A673 (cell line): ENCODE measurements at places on chromosomes 1 and 21. TPM values are rescaled to one million over a fixed set of nuclear protein-coding genes. Genes with fewer than 3 reads are reported as not detected.

GRCh38 chr1:116324411-116324810 lies 48.6 kb upstream of the ATP1A1 start:
- DNase-seq, result no peak

DIRAS3 gene
- total RNA-seq, result 0.94 and 1.1 TPM in 2 replicates

DNA sequence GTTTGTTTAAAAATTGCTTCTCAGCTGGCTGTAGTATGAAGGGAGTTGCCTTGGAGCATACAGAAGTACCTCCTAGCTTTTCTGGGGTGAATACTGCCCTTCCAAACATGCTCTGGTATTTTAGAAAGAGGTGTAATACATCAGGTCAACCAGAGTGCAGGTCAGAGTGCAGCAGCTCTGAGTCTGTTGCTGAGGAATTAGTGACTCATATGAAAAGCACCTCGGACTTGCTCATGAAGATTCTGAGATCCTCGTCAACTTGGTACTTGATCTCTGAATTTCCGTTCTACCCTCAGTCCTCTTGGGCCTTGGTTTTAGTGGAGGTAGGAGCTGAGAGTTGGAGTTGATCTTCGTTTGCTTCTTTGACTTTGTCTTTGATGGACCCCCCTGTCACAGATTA lies 67.3 kb downstream of the NOS1AP start:
- DNase-seq, result no peak

DNA sequence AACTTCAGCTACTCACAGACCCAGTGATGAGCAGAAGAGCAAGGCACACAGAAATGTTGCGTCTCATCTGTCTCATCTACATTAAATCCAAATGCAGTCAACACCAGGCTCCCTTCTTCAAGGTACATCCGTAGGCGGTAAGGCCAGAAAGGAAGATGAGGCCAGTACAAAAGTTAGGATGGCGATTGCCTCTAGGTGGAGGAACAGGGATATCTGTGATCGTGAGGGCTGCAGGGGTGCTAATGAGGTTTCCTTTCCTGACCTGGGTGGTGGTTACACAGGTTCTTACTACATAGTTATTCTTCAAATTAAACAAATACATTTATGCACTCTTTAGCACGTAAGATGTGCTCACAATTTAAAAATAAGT lies 1.4 kb upstream of the MYBPH start:
- no peak for DNase-seq

DNA sequence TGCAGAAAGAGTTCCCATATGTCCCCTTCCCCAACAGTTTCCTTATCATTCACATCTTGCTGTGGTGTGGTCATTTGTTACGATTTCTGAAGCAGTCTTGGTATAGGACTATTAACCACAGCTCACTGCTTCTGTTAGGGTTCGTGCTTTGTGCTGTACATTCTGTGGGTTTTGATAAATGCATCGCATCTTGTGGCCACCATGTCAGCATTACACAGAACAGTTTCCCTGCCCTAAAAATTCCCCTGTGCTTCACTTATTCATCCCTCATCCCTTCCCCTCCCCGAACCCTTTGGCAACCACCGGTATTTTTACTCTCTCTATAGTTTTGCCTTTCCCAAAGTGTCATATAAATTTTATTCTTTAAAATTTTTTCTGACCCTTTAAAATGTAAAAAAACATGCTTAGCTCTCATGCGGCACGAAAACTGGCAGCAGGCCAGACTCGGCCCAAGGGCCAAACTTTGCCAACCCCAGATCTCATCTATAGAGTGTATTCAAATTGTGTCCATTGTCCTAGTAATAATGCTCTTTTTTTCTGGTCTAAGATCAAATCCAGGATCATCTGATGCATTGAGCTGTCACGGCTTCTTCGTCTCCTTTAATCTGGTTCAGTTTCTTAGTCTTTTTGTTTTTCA lies 78.2 kb downstream of the SIM2 start:
- DNase-seq, result no peak

DNA sequence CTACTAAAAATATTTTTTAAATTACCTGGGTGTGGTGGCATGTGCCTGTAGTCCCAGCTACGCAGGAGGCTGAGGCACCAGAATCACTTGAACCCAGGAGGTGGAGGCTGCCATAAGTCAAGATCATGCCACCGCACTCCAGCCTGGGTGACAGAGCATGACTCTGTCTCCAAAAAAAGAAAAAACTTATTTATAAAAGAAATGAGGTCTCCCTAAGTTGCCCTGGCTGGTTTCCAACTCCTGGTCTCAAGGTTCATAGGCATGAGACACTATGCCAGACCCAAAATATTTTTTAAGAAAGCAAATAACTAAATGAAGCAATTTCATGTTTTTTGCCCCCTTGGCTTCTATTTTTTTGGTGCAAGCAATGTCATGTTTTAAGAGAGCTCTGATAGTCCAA lies 32.9 kb downstream of the EIF4G3 start:
- no peak for DNase-seq

DNA sequence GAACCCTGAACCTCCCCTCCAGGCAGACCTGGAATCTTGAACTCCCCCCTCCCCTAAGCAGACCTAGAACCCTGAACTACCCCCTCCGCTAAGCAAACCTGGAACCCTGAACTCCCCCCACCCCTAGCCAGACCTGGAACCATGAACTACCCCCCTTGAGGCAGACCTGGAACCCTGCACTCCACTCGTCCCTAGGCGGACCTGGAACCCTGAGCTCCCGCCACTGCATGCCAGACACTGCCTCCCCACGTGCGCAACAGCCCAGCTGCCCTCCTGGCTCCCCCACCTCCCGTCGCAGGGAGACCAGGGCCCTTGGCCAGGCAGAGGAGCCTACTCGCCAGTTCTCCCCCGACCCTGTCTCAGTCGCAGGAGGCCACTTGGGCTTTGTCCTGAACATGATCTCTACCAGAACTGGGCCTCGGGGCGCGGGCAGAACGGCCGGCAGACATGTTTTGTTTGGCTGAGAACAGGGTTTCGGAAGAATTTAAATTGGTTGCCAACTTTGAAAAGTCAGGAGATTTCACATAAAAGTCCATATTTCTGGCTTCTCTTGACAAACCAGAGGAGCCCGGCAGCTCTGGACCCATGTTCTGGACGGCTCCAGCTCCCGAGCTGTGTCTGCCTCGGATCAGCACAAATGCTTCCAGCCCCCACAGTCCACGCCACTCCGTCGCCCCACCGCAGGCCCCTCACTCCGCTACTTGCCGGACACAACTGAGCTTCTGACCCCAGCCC lies 9.2 kb upstream of the PLEKHG5 start:
- DNase-seq, result no peak

GRCh38 chr1:196088541-196088940 lies 519.7 kb downstream of the KCNT2 start:
- no peak for DNase-seq

PTPN14 gene
- total RNA-seq, result 103 and 114 TPM in 2 replicates

DNA sequence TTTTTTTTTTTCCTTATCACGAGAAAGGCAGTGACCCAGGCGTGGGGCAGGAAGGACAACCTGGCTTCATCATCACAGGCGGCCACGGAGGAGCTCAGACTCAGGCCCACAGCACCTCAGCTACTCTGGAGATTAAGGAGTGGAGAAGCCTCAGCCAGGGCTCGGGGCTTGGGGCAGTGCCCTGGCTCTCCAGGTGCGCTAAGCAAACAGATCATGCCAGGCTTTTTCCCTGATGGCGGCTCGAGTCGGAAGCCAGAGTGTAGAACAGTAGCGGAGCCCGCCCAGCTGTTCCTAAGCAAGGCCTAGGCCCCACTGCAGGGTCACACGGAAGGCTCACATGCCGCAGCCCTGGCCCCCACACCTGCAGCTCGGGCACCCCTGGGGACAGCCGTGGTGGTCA lies 70.7 kb downstream of the AGPAT3 start:
- no peak for DNase-seq

GRCh38 chr1:172345077-172345476 lies 75.4 kb upstream of the C1orf105 start:
- no peak for DNase-seq

- peak; percentile 9 for DNase-seq
Measured at GRCh38 chr1:115833856-115834255, 7.1 kb downstream of the NHLH2 start.

- peak; percentile 99 for DNase-seq
Measured at GRCh38 chr21:42892931-42893755, at the start of gene NDUFV3. Gene NDUFV3, plus strand, starts transcription at chr21:42893309. Its CDS starts 25 bp downstream, at chr21:42893334.

- DNase-seq, result no peak
Measured at GRCh38 chr1:207261971-207262370, 59.5 kb upstream of the CD55 start.

DNA sequence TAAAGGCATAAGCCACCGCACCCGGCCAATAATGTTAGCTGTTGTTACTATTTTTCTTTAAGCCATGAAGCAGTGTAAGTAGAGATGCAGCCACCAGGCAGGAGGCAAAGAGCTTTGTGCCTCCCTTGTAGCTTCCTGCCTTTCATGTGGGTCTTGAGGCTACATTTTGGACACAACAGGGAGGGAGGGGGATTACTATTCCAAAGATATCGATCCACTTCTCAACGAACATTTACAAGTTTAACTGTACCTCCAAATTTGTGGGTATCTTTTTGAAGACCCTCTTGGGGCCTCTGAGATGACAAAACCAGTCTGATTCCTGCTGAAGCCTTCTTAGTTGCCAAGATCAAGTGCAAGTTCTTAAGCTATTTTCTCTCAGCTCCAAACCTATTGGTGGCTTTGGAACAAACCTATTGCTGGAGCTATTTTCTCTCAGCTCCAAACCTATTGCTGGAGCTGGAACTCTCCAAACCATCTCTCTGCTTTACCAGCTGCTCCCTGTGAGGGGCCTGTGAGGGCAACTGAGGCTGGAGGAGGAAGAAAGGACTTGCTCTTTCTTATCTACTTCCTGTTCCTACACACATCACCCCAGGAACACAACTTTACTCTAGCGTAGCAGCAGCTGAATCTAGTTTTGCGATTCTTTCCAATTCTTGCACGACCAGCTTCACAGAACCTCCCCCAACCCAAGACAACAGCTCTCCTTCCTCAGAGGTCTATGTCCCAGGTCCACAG lies 16.1 kb upstream of the RCAN3 start:
- DNase-seq, result no peak

S100A7A gene
- not detected in 2 replicates for total RNA-seq

TNNT2 gene
- 0.90 and 2.3 TPM in 2 replicates for total RNA-seq

- DNase-seq, result peak; percentile 17
Measured at GRCh38 chr1:187959062-187959461, 1130.3 kb downstream of the PLA2G4A start.

GRCh38 chr1:35571263-35571662 lies 1.9 kb upstream of the TFAP2E start:
- DNase-seq, result no peak

C1orf185 gene
- not detected in 2 replicates for total RNA-seq

CA6 gene
- total RNA-seq, result not detected in 2 replicates

DNA sequence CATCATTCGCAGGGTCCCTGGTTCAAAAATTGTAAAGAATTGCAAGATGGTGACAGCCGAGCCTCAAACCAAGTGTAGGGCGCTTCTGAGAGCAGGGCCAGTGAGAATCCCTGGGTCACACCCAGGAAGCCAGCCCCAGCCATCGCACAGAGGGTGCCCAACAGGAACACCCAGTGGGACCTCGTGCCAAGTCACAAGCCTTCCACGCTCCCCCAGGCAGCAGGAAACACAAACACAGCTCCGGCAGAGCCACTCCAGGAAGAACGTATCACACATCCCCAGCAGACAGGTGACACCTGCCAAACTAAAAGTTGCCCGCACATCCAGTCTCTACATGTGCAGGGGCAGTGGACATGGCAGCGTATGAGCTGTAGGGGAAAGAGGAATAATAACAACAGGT lies 20.2 kb downstream of the DHRS3 start:
- no peak for DNase-seq

- DNase-seq, result no peak
Measured at GRCh38 chr1:197066719-197067456, at the start of gene F13B. Gene F13B, minus strand, starts transcription at chr1:197067260. Its CDS starts 37 bp downstream, at chr1:197067223.

GRCh38 chr1:200862713-200863415 lies 9.9 kb upstream of the GPR25 start:
- DNase-seq, result no peak

LIPI gene
- total RNA-seq, result 123 and 138 TPM in 2 replicates

- DNase-seq, result no peak
Measured at GRCh38 chr1:25208561-25209222, 23.6 kb downstream of the SYF2 start.

DNA sequence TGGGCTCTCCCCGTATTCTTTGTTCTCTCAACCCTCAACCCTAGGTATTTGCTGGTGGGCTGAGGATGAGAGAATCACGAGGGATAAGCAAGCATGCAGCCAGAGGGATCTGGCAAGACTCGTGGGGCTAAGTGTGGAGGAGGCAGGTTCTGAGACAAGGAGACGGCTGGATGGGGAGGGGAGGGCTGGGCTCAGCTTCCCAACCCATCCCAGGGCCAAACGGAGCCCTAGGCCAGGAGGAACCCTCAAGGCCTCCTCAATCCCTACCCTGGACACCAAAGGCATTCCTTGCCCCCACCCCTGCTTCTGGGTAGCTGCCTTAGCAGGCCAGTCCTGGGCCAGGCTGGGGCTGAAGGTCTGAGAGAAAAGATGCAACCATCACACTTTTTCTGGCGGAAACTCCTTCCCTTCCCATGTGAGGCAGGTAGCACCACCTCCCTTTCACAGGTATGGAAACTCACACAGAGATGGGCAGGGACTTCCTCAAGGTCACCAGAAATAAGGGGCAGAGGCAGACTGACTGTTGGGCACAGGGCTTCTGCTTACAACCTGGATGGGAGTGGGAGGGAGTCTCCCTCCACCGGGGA lies 6.2 kb downstream of the MEF2D start:
- DNase-seq, result no peak

- peak; percentile 64 for DNase-seq
Measured at GRCh38 chr1:161706482-161707347, at the start of gene FCRLA. Gene FCRLA, plus strand, starts transcription at chr1:161707229. Its CDS starts 36 bp downstream, at chr1:161707265.

- no peak for DNase-seq
Measured at GRCh38 chr1:213821175-213821942, 166.4 kb upstream of the PROX1 start.

GRCh38 chr1:21149430-21149854 lies 27.3 kb downstream of the EIF4G3 start:
- peak; percentile 22 for DNase-seq

DNA sequence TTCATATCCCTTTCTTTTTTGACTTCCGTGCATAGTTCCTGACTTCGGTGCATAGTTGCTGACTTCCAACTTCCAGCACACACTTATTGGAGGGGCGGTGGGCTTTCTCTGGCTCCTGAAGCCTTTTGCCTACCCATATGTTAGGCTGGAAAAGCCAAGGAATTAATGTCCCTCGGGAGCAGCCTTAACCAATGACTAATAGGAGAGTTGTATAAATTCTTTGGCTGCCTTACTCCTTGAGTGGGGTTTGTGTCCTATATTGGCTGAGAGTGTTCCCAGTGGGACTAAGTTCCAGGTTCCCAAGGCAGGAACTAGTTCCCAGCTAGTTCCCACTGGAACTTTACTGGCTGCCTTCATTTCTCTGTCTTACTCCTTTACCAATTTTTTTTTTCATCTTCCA lies 105.7 kb downstream of the ZNF326 start:
- no peak for DNase-seq

GBP6 gene
- total RNA-seq, result not detected in 2 replicates

GRCh38 chr1:231929311-231929710 lies 302.7 kb downstream of the DISC1 start:
- peak; percentile 74 for DNase-seq
